ENCODE measurements at places on chromosomes 6 and 20.

- DNase-seq = peak; percentile 56
Measured at GRCh38 chr6:99588618-99589289, 17.9 kb upstream of the PRDM13 start.

DNA sequence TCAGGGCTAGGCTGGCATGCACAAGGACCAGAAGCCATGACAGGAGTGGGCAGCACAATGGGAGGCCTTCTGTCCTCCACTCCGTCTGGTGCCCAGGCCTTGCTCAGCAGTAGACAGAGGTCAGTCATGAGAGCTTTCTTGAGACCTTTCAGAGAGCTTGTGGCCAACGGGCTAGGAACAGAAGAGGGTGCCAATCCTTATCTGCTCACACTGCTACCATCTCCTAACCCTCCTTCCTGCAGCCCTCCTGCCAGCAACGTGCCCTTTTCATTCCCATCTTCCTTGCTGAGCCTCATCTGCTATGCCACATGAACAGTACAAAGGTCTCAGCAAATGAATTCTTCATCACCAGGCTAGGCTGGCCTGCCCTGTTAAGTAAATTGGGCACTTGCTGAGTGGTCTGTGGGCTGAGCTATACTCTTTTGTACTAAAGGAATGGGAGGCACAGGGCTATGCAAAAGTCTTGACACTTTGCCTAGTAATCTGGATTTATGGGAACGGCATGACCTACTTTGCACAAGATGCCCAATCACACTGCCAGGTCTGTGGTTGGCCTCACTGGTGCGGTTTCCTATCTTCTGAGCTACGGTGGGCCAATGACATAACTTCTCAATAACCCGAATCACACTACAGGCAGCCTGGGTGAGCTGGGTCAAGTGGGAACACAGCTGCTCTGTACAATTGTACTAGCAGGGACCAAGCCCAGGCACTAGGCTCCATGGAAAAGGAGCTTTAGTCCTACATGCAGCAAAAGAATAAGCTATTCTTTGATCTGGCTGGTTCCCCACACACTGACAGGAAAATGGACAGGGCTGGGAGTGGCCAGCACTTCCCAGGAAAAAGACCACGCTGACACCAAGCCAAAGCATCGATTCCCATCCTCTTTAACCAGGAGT lies 47.8 kb downstream of the ELOVL5 start:
- no peak for DNase-seq

DNA sequence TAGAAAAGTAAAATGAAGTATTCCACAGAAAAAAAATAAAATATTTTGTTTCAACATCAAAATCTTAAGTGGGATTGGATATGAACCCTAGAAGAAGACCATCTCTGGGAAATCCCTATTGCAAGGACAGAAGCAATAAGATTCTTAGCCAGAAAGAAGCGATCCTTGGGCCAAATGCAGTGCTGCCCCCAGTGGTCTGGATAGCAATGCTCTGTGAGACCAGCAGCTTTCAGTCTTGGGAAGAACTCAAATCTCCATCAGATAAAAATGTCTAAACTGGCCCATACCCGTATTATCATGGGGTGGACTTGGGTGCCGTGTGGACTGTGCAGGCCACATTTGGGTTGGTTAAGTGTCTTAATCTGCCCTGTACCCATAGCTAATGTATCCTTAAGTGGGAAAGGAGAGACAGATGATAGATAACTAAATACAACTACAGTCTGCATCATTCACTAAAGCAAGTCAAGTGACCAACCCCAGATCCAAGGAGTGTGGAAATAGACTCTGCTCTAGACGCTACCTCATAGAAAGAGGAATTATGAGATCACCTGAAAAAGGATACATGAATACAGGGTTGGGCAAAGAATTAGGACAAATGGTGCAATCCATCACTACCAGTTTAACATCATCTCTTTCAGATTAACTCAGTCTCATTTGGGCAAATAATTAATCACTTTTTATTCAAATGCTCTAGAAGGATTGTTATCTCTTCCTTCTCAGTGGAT lies 38.9 kb upstream of the SNAP25 start:
- no peak for DNase-seq

DNA sequence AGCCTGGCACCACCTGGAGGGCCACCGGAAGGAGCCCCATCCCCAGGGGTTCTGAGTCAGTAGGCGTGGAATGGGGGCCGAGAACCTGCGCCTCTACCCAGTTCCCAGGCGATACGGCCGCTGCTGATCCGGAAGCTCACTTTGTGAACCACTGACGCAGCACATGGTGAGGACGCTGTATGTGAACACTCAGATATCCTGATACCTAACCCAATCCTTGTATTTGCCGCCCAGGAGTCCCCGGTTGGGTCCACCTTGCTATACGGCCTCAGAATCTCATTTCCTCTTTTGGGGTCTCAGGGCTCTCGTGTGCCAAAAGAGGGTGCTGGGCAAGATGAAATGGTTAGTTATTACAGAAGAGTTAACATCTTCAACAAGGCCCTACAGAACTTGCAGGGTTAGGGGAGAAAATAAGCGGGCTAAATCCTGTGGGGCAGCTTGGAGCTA lies 604 bp upstream of the RAB5IF start:
- peak; percentile 20 for DNase-seq

GRCh38 chr6:51618563-51618962 lies 468.9 kb downstream of the PKHD1 start:
- no peak for DNase-seq

GRCh38 chr6:124393536-124393935 lies 568.7 kb upstream of the RNF217 start:
- no peak for DNase-seq

DNA sequence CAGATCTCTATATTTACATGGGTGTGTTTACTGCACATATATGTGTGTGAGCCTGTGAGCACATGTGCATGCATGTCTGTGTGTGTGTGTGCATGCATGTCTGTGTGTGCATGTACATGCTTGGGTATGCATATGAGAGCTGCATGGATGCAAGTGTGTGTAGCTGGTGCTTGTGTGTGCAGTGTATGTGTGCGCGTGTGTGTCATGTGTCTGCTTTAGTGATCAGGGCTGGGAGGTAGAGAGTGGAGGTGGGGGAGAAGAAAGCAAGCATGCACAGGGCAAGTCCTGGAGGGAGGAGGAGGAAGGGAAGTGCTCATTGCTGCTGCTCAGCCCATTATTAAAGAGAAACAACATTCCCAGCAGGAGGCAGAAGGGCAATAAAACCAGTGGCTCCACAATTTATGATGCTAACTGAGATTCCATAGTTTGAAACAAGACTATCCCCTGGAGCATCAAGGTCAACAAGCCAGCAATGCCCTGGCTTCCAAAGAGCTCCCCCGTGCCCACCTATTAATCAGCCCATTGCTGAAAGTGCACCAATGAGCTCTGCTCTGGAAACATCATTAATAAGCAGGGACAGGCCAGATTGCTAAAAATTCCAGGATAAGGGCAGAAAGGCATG lies 414.0 kb downstream of the MAFB start:
- DNase-seq = no peak

- DNase-seq = no peak
Measured at GRCh38 chr20:11137688-11138087, 463.9 kb upstream of the JAG1 start.

GRCh38 chr6:160972111-160972510 lies 19.5 kb upstream of the MAP3K4 start:
- no peak for DNase-seq

GRCh38 chr20:10423735-10424134 lies 10.3 kb downstream of the MKKS start:
- DNase-seq = no peak

DNA sequence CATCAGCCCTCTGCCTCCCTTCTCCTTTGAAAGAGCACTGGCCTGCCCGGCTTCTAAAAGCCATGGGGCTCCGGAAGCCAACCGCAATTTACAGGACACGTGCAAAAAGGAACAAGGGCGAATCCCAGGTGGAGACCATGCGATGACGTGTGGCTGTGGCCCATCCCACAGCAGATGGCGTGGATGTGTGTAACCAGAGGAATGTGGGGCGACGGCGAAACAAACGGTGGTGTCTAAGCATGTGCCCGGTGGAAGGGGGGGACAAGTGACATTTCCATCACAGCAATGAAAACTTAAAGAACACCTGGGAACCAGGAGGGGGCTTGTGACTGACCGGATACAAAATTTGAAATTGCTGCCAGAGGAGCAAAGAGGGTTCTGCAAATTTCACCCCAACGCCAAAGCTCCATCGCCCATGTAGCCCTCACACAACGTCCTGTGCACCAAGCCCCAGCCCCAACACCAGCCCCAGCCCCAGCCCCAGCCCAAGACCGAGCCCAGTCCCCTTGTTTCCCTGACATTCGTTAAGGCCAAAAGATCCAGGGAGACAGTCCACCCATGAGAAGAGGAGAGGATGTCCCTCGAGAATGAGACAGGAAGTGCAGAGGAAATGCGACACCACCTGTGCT lies 159.7 kb upstream of the ZNF337 start:
- DNase-seq = no peak

DNA sequence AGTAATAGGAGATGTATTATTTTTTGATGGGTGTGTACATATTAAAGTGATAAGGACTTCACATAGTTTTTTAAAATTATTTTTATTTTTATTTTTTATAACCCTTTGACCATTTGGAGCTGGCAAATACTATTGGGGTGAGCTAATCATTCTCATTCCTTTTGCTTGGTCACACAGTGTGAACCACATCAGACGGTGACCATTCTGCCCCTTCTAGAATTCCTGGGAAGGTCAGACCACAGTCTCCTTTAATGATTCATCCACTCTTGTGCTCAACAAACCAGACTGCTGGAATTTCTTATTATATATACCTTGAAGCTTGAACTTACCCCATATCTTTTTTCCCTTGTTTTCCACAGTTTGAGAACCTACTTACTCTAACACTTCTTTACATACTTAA lies 23.9 kb upstream of the PRL start:
- no peak for DNase-seq

GRCh38 chr6:9085054-9085708 lies 649.8 kb upstream of the SLC35B3 start:
- no peak for DNase-seq

DNA sequence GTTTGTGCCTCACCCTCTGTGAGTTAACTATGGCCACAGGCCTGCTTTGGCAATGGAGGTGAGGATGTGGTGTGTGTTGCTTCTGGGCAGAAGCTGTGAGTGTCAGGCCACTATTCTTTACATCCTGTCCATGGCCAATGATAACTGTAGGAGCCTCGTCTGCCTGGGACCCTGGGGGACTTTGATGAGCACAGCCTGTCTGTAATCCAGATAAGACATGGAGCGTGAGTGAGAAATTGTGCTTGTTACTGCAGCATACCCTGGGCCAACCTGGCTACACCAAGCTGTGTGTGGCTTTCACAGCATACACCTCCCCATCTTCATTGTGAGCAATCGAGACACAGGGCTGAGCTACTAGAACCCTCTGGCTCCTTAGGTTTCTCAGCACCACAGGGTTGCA lies 150.4 kb downstream of the MYLK4 start:
- DNase-seq = no peak

DNA sequence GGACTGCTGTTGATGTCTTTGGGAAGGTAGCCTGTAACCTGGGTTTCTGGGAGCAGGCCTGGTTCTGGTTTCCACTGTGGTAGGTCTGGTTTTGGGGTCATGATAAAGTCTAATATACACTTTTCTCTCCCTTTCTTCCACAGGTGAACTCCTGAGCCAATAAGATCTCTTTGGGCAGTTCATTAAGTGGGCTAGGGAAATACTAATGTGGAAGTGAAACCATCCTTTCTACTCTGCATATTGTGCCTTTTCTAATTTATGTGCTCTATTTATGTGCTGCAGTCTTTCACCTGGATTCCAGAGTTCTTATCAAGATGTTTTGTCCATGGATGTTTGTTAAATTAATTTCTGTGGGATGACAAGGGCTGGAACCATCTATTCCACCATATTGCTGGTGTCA lies 165.7 kb upstream of the PTPRK start:
- DNase-seq = no peak

DNA sequence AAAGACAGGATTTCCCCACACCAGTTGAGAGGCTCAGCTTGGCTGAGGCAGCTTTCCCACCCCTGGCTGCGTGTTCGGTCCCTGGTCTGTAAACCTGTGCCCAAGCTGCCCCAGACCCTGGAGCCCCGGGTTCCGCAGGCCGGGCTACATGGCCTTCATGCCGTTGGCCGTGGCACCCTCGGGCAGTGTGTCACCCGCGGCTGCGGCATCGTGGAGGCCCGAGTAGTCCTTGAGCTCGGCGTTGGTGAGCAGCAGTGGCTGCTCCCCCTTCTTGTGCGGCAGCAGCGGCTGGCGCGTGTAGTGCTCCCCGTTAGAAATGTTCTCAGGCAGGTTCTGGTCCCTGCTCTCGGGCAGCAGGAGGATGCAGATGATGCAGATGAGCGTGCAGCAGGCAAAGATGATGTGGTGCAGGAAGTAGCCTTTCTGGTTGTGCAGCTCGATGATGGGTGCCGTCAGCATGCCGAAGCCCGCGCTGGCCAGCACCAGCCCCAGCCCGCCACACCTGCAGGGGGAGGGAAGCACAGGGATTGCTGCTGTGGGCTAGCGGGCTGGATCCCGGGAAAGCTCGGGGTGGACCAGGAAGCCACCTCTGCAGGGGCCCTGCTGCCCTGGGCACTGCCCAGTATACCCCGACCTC lies 14.3 kb downstream of the PSMG4 start:
- DNase-seq = no peak

GRCh38 chr6:49909563-49909962 lies 43.2 kb upstream of the CRISP1 start:
- DNase-seq = no peak

- no peak for DNase-seq
Measured at GRCh38 chr6:128597004-128597403, 76.6 kb upstream of the PTPRK start.

- DNase-seq = no peak
Measured at GRCh38 chr6:83042467-83043053, 23.1 kb downstream of the UBE3D start.

DNA sequence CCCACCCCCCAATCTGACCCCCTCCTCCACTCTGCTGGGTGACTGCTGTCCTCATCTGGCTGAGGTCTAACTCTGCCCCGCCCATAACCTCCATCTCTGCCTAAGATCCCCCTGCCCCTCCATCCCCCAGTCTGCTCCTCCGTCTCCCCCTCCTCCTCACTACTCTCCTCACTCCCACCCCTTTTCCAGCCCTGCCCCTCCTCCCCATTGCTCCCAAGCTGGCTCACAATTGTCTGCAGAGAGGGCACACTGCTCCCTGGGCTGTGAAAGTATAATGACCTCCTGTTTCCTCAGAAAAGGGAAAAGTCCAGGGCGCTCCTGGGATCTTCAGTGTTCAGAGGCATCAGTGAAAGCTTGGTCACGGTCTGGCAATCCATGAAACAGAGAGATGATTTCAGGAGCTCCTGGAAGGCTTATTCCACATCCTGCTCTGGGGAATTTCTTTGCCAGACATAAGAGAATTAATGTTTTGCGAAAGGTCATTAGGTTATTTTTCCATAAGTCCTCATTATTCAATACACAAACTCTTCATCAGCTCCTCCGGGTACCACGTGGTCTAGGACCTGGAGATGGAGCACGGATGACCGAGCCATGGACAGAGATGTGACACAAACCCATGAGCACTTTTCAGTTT lies 21.5 kb downstream of the CST5 start:
- no peak for DNase-seq

- no peak for DNase-seq
Measured at GRCh38 chr6:131029626-131030297, 33.3 kb downstream of the EPB41L2 start.

- DNase-seq = no peak
Measured at GRCh38 chr20:46948081-46948480, 53.4 kb downstream of the EYA2 start.
